ENCODE measurements at places on chromosomes 6 and 20. TPM values are rescaled to one million over a fixed set of nuclear protein-coding genes. Genes with fewer than 3 reads are reported as not detected.

DNA sequence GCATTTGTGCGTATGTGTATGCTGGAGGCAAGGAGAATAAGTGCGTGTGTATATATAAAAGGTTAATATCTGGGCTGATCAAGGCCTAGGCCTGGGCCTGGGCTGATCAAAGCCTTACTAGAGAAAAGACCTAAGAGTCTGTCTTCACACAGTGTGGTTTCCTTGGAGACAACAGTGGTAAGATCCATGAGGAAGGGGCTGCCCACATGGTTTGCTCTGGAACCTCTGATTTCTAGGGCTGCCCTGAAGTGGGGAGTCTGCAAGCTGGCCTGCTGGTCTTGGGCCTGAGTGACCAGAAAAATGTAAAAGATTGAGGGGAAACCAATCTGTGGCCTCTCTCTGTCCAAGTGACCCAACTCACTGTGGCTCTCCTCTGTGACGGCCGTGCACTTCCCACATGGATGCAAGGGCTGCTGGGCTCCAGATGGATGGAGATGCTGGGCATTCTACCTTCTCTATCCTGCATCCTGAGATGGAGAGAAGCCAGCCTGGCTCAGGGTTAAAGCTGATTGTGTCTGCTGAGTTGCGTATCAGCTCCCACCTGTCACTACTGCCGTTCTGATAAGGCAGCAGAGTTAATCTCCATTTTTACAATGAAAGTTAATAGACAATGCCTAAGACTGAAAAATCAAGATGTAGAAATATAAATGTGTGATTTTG, 90.3 kb upstream of the NXT1 start:
- no peak for DNase-seq

DNA sequence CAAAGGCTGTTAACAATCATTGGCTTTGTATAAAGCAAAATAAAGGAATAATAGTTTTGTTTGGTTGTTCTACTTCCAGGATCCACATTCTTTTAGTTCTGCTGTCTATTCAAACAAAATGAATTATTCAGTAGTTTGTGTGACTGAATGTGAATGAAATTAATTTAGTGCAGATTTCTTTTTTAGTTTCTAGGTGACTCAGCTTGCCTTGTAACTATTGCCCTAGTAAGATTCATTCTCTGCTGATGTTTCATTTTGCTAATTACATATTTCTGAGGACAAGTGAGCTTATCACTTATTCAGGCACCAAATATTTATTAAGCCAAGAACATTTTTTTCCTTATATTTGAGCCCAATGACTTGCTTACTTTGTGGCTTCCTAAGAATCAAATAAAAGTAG, 46.5 kb upstream of the RIPOR2 start:
- DNase-seq, result peak; percentile 20

- no peak for DNase-seq
Observed at GRCh38 chr6:50635429-50635828, 77.9 kb upstream of the TFAP2D start.

- no peak for DNase-seq
Observed at GRCh38 chr20:63789836-63790571, 41.1 kb downstream of the ZBTB46 start.

DNA sequence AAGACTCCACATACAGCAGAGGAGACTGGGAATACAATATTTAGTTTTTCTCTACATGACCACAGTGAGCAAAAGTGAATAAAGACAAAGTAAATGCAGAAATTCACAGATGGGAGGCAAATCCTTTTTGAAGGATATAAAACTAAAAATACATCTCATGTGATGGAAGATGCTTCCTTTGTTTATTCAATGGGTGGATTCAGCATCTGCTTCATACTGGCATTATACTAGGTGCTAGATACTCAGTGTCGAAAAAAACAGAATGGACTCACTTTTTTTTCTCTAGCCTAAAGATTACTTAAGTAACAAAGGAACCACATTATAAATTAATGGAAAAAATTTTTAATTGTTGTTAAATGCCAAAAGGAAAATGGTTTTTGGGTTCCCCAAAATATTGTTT, 216.2 kb downstream of the TRDN start:
- DNase-seq, result no peak

Gene KIAA0408
- 4.4 TPM for total RNA-seq

DNA sequence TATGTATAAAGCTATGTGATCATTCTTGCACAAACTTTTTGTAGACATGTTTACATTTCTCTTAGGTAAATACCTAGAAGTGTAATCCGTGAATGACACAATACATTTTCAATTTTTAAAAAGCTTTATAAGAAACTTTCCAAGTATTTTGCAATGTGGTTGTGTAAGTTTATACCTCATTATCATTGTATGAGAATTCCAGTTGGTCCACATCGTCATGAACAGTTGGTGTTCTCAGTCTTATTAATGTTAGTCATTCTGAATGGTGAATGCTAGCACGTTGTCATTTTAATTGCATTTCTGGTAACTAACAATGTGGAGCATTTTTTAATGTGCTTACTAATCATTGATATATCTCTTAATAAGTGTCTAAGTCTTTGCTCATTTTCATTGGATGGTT, 116.5 kb upstream of the F13A1 start:
- DNase-seq, result peak; percentile 2

GRCh38 chr20:48984575-48985219, 61.4 kb upstream of the CSE1L start:
- DNase-seq, result no peak

DNA sequence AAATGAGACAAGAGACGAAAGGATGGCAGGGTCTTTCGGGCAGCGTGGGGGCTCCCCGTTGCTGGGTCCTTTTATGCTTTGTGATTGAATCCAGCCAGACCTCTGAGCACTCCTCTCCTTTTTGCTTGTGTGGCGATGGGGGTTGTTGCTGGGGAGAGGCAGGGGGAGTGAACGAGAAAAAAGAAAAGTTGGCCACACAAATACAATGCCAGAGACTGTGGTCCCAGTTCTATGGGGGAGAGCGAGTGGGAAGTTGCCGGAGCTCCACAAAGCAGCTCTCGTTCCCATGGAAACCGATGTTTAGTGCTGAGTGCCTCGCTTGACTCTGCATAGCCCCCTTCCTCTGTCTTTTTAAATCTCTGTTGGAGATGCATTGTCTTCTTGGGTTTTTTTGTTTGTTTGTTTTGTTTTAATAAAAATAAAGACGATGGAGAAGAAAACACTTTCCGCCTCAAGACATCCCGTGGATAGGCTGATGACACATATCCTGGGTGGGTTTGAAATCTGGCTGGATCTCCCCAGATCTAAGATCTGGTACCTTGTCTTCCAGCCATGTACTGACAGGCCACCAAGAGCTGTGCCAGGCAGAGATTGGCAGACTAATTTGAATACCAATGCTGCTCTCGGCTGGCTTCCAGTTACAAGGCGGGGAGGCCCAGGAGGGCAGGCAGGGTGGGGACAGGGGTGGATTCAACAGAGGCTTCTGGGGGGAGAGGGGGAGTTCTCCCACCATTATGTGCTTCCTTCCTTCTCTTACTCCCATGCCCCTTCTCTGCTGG, 529.3 kb downstream of the QKI start:
- DNase-seq, result no peak

DNA sequence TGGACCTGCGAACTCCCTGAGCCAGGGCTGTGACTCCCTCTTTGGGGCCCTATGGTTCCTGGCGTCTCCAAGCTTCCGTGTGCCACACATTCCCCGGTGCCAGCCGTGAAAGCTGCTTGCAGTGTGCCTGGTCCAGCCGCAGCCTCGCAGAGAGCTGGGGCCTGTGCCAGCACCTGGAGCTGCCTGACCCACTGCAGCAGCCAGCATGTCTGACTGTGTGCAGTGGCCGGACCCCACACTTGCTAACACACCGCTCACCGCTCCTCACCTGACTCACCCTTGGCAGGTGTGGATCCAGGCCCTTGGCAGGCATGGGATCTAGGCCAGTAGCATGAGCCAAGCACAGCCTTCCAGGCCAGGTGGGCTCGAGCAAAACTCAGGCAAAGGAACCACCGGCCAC, 227.5 kb downstream of the OTOR start:
- DNase-seq, result no peak

GRCh38 chr6:51166914-51167313, 348.2 kb downstream of the TFAP2B start:
- no peak for DNase-seq

DNA sequence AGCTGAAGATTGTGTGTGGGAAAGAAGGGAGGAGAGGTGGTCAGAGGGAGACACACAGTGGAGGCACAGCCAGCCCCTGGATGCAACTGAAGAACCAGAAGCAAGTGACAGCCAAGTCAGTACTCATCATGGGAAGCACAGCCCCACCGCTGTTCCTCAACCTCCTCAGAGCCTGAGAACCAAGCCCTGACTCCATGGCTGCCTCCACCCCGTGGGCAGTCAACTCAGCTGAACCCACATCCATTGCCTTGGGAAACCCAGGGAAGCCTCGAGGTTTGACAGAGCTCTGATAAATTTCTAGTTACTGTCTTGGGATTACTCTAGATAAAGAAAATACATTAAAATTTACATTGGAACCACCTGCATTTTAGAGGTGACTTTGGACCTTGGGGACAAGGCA, 29.6 kb downstream of the ALDH5A1 start:
- no peak for DNase-seq

GRCh38 chr6:78465059-78465634, 402.2 kb upstream of the IRAK1BP1 start:
- DNase-seq, result no peak

DNA sequence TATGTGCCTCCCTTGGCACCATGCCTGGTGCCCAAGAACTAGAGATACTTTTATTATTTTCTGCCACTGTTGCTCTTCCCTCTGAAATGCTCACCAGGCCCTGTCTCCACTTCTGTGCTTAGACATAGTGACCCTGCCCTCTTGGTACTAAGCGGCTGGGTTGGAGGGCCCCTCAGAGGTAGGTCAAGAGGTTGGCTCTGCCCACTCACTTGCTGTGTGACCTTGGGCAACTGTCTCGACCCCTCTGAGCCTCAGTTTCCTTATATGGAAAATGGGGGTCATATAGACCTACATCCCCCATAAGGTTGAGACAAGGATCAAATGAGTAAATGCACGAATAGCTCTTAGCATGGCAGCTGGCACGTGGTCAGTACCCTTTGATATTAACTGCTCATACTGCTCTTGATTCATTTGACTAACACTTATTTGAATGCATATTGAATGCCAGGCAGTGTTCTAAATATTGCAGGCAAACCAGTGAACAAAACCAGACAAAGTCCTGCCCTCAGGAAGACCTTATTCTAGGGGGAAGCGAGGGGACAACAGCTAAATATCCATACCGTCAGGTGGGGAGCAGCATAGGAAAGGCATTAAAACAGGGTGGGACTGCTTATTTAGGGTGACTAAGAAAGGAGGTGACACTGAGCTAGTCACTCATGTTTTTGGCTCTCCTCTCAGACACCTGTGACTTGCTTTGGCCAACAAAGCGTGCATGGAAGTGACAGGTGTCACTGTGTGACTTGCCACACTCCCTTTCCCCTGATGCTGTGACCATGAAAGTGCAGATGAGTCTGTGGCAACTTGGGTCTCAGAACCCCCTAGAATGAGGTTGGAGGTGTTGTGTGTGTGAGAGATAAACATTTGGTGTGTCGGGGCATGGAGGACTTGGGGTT, 14.3 kb upstream of the SPO11 start:
- DNase-seq, result no peak

- DNase-seq, result no peak
Observed at GRCh38 chr6:66558189-66558588, 851.2 kb upstream of the EYS start.

DNA sequence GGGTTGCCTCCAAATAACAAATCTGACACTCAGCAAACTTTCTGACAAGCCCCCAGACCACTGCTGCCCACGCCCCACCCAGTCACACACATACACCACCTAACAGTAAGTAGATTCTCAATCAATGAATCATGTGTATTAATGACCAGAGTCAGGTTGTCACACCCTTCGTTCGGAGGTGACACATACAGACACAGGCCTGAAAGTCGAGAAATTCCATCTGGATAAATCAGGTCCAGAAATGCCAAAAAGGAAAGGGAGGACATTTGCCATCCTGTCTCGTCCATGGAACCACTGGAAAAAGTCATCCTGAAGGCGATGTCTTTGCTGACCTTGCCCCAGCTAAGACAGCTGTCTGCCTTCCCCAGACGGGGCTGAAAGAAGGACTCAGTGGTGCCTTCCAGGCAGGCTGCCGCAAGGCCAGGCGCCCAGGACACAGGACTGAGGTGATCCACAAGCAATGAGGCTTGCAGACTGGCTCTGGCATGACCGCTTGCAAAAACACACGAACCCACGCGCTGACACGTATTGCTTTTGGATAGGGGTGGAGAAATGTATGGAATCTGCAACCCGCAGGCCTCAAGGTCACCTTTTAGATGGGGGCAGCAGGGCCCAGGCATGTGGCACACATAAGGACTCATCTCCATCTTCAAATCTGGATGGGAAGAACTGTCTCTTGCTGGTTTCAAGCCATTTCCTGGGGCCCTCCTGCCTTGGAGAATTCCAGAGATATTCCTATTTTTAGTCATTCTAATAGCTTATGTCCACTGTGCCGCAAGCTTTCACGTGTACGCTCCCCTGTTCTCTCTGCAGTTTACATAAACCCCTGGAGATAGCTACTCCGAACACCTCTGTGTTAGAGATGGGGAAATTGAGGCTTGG, 9.0 kb downstream of the NFATC2 start:
- DNase-seq, result peak; percentile 65

DNA sequence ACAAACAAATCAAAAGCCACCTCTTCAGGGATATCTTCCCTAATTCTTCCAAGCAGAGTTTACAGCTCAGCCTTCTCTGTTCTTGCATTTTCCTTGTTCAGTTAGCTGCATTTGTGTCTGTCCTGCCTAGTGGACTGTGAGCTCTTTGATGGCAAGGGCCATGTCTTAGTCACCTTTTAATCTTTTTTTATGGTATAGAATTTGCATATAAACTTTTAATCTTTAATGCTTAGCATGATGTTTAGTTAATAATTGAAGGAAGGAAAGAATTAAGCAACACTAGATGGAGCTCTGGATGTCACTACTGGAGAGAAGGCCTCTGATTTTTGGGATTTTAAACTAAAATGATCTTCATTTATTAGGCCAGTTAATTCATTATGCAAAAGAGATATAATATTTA, 12.1 kb downstream of the PPP2R5D start:
- DNase-seq, result peak; percentile 45

Gene SLC12A5
- 0.17 TPM for total RNA-seq

GRCh38 chr6:13261464-13261994, 66.8 kb downstream of the TBC1D7 start:
- DNase-seq, result no peak

DNA sequence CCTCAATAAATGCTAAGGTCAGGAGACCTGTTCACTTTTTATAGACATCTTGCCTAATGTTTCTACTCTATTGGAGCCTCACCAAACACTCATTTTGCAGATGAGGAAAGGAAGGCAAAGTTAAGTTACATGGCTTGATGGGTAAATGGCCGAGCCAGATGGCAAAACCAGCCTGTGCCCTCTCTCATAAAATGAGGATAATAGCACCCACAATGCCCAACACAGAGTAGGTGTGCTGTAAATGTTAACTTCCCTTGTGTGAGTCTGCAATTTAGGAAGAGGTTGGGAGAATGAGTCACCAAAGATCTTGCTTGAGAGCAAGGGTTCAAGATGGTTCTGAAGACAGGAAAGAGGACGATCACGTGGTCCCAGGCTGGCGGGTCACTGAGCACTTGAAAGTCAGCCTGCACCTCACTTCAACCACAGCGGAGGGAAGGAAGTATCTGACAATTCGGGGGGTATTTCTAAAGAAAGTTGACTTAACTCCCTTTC, 3.3 kb downstream of the KCNK5 start:
- DNase-seq, result no peak

Gene SOX4
- 103 TPM for total RNA-seq
